ENCODE measurements at places on chromosomes 16 and 17.
A peak's percentile ranks its signal among the peaks of the same experiment; 100 is the strongest.

DNA sequence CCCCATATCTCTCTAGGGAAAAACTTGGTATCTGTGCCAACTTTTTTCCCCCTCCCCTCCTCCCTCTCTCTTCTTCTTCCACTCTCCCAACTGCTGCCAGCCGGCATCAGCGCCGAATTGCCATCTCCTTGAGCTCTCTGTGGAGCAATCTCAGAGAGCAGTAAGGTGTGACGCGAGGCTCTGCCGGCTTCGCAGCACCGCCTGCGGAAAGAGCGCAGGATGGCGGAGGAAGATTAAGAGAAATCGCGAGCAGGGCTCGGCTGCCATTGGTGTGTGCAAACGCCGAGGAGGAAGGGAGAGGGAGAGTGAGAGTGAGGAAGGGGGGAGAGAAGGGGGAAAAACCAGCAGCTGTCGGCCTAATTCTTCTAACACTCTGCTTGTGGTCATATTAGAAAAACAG, 44.2 kb downstream of the NEUROD2 start:
- DNase-seq = peak; percentile 53

DNA sequence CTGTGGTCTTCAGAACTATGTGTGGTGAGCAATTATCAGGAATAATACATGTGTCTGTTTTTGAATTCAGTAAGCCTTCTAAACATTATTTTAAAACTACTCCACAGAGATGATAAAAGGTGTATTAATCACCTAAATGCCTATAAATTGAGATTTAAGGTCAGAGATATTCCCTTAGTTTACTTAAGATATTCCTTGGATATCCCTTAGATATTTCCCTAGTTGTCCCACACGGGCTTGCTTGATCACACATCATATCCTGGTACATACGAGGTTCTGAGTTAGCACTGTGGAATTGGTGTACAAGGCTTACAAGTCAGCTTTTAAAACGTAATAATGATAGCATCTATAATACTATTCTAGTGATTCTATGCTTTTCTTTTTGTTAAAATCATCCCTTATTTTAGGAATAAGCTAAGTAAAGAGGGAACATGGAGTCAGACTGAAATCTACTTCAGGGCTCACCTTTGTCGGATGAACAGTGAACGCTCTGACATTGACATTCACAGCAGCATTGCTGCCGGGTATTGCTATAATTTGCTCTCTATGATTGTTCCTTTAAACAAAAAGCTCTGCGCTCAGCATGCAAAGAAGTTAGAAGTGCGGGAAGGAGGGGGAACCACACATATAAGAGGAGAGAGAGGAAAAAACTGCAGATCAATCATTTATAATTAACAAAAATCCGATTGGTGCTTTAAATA, 136.5 kb downstream of the SKAP1 start:
- no peak for DNase-seq

DNA sequence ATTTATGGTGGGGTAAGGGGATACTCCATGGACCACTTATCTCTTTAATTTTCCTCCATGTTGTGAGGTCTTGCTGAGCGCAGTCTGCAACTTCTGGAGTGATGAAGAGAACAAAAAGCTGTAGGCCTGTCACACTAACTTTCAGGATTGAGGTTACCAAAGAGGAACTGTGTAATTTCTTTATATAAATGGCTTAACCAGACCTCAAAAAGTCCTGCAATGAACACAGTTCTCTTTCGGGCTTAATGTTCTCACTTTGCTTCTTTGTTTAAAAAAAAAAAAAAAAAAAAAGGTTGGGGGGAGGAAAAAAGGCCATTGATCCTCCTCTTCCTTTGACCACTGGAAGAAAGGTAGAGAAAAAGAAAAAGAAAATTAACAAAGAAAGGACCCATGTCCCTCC, 86.8 kb upstream of the SOX9 start:
- no peak for DNase-seq

DNA sequence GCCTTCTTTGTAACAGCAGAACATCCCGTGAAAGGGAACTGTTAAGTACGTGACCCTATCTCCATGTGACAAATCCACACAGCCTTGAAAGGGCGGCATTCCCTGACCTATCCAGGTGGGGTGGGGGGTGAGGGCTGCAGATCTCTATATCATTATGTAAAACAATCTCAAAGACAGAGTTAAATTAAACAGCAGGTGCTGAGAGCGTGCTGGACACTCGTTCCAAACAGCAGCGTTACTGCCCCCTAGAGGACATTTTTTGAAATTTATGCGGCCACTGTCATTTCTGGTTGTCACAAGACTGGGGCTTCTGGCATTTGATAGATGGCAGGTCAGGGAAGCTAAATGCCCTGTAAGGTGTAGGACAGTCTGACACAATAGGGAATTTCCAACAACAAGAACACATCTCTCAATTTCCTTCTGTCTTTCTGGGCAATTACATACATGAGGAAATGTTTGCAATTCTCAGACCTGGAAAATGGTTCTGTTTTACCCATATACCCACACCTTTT, 6.7 kb upstream of the SLC25A39 start:
- peak; percentile 77 for DNase-seq

DNA sequence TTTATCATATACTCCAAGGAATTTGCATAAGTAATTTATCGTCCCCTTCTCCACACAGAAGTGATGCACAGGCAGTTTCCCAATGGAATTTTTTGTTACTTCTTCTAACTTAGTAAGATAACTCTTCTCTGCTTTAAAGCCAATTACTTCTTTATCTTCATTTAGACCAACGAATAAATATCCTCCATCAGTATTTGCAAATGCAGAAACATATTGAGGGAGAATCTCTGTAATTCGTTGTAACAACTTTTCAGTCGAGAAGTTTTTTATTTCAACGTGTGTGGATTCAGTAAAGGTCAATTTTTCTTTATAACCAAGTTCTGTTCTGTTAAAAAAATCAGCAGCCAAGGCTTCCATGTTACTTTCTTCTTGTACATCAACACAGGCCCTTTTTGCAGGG, 30.7 kb upstream of the SLFN13 start:
- DNase-seq = no peak

DNA sequence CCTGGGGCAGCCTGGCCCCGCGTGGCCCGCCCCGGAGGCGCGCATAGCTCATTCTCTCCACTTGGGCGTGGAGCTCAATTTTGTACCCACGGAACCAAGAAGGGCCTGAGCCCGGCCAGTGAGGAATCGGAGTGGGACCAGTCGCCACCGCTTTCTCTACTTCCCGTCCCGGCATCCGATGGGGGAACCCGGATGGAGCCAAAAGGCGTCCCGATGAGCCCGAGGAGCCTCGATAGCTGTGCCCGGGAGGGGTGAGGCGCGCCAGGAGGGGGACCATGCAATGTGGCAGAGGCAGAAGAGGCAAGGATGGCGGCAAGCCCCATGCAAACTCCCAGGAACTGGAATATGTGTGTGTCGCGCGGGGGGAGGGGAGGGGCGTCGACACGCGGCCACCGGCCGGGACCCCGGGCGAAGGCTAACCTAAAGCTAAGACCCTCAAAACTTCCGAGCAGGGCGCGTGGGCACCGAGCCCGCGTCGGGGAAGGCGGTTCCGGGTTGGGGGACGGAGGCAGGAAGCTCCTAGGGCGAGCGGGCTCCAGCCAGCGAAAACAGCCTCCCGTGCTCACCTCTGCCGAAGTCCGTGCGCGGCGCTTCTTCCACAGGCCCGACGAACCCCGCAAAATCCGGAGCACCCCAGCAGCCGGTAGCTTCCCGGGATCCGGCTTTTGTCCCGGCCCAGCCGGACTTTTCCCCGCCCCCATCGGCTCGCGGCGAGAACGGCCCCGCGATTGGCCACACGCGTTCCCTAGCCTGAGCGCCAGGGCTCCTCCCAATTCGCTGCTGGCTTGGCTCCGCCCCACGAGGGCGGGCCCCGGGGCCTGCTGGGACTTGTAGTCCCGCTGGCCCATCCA, at the start of gene ACLY:
Gene ACLY (minus strand): TSS at position 638 of the 851 bp plus-strand sequence. CDS start 5,078 bp downstream, outside the sequence.
- DNase-seq = peak; percentile 98

- no peak for DNase-seq
Observed at GRCh38 chr17:74325376-74325742, 667 bp upstream of the KIF19 start.

GRCh38 chr17:78922816-78923498, 2.2 kb downstream of the TIMP2 start:
- no peak for DNase-seq

GRCh38 chr16:20952139-20952920, 51.8 kb downstream of the LYRM1 start:
- DNase-seq = no peak

GRCh38 chr17:37725601-37726146, 19.2 kb downstream of the HNF1B start:
- no peak for DNase-seq

DNA sequence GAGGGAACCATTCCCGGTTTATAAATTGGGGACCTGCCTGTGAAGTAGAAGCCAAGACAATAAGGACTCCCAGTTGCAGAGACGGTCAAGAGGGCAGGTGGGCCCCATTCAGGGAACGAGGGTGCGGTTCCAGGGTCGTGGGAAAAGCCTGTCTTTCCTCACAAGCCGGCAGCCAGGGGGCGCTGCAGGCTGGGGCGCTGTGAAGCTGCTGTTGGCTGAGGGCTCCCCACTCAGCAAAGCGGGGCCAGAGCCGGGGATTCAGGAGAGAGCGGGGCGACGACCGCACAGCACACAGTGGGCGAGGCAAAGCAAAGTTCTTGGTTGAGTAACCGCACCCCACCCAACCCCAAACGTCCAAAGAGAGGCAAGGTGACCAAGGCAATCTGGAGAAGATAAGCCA, 24.9 kb downstream of the CDRT15 start:
- DNase-seq = peak; percentile 11

DNA sequence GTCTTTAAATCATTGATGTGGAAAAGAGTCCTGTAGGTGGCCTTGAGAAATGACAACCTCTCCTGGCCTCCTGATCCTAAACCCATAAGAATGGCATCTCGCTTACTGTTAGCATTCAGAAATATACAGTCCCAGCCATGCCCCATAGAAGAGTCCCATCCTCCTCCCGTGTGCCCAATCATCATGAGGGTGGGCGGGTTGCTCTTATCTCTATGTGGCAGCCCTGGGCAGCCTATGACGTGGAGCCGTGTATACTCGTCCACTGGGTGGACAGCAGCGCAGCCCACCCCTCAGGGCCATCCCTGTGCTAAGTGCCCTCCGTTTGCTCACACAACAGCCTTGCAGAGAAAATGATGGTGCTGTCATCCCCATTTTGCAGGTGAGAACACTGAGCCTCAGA, 105.3 kb downstream of the AMFR start:
- no peak for DNase-seq

DNA sequence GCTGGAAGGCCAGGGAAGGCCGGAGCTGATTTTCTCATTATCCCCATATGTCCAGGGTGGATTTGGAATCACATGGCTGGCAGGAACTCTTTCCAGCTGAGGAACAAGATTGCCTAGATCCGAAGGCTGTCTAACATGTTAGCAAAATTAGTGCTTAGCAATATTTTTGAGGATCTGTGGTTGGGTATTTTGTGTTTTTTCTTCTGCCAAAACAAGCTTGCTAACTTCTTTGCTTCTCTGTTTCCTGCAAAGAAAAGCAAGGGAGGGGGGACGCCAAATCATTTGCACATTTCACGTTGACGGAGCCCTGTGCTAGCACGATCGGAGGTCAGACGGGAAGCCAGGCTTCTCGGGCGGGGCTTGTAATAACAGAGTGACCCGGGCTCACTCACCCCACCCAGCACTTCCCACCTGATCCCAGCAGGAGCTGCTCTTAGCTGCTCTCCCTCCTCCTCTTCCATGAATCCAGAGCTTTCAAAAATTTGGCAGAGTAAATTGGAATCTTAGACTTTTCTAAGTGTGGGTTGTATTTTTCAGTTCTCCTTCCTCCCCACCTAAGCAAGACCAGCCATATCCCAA, 33.3 kb upstream of the FOXF1 start:
- DNase-seq = no peak

GRCh38 chr17:20994779-20995149, 48.0 kb downstream of the USP22 start:
- no peak for DNase-seq

DNA sequence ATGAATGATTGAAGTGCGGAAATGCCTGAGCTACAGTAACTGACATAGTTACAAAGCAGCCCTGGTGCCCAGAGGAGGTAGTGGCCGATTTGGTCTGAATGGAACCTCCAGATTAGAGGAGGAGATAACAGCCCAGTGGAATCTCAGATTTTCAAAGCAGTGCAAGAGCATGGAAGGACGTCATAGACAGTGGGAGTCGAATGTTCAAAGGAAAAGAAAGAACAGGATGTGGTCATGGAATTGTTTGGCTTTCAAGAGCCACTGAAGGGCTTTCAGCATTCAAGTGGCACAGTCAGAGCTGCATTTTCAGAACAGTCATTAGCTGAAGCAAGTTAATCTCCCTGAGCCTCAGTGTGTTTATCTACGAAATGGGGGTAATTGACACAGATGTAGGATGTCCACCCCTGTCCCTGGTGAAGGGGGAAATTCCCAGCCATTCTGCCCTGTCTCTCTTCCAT, 104.6 kb upstream of the CACNG3 start:
- DNase-seq = no peak

DNA sequence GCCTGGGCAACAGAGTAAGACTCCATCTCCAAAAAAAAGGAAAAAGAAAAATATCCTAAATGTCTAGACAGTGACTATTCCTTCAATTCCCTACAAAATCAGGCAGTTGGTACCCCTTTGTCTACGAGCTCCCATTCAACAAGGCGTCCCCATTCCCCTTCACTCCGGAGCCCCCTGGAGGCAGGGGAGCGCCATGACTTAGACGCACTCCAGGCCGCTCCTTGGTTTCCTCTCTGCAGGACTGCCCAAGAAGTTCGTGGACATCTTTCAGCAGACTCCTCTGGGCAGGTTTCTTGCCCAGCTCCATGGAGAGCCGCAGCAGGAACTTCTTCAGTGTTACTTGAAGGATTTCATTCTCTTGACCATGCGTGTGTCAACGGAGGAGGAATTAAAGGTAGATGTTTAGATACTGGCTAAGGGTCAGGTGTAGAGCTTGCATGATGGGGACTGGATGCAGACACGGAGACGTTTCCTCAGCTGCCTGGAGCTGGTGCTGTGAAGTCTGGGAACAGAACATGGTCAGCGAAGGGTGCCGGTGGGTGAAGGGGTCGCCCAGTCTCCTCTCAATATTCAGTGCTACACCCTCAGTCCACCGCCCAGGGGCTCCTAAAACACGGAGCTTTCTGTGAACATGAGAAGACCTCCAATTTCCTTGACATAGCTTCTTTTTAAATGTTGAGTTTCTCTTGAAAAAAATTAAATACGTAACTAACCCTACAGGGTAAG, 53.3 kb upstream of the ENDOV start:
- peak; percentile 23 for DNase-seq

DNA sequence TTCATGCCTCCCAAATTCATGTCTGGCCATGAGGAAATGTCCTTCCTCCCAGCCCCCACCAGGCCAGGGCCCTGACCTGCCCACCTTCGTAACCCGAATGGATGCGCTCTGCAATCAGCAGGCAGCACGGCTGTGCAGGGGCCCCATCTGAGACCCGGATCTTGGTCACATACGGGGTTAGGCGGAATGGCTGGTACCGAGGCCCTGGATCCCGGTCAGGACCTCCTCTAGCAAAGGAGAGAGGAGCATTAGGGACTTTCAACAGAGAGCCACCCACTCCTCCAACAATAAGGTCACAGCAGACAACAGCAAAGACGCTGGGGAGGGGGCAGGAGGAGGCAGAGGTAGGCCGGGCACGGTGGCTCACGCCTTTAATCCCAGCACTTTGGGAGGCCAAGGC, 3.6 kb downstream of the PER1 start:
- DNase-seq = no peak
